ENCODE measurements at places on chromosomes 7 and 10.

DNA sequence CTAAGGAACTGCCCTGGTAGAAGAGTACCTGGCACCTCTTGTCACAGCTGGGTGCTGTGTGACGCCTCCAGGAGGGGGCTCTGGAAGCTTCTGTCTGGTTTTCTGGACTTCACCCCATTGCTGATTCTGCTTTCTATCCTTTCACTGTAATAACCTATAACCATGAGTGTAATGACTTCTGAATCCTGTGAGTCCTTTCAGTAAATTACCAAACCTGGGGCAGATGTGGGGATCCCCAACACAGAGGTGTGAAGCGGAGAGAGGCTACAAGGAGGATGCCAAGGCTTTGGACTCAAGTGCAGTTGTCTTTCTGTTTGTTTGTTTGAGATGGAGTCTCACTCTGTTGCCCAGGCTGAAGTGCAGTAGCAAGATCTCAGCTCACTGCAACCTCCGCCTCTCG is 143.7 kb downstream of the SFMBT2 start:
- DNase-seq = no peak

- DNase-seq = no peak
Measured at GRCh38 chr10:23253780-23254179, 61.7 kb downstream of the PTF1A start.

GRCh38 chr10:132415956-132416355 is 19.0 kb downstream of the PWWP2B start:
- no peak for DNase-seq

DNA sequence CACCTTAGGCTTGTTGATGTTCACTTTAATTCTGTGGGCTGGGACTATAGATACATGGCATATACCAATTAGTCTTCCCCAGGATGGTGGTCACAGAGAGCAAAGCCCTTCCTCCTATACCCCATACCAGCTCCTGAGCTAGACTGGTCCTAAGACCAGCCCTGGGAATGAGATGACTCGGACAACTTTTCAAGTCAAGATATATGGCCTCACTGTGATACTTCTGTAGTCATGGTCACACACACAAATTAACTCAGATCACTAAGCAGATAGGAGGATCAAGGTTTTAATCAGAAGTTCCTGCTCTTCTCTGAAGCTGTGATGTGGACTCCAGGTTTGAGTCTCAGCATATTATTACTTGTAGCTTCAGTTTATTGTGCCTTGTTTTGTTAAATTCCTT is 53.1 kb downstream of the SLK start:
- no peak for DNase-seq

DNA sequence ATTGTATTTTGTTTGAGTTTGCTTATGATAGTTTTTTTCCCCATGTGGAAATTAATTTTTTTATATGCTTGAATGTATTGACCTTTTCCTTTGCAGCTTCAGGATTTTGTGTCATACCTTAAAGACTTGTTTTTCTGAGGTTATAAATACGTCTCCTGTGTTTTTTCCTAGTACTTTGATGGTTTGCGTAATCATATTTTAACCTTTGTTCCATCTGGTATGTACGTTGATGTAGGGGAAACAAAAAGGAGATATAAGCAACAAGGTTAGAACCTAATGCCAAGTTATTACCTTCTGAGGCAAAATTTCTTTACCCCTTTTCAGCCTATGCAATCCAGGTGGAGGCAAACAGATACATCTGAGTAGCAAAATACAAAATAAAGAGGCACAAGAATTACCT is 17.9 kb downstream of the FGL2 start:
- no peak for DNase-seq

- no peak for DNase-seq
Measured at GRCh38 chr7:127365164-127365956, 27.1 kb downstream of the ZNF800 start.

GRCh38 chr7:79434867-79435266 is 18.6 kb downstream of the MAGI2 start:
- no peak for DNase-seq

DNA sequence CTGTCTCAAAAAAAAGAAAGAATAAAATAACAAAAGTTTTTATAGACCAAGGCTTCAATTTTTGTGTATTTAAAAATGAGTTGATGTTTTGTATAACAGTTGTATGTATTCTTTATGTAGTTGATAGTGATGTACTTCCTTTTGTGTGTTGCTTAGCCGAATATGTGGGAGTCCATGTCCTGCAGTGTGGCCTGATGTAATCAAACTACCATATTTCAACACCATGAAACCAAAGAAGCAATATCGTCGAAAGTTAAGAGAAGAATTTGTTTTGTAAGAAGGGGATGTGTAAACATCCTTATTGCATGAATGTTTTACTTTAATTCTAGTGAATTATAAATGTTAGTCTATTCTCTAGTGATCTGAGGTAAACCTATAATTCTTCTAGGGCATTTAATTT is 56.6 kb downstream of the MPLKIP start:
- DNase-seq = no peak

GRCh38 chr10:99435986-99436638 is 5.7 kb upstream of the GOT1 start:
- no peak for DNase-seq

DNA sequence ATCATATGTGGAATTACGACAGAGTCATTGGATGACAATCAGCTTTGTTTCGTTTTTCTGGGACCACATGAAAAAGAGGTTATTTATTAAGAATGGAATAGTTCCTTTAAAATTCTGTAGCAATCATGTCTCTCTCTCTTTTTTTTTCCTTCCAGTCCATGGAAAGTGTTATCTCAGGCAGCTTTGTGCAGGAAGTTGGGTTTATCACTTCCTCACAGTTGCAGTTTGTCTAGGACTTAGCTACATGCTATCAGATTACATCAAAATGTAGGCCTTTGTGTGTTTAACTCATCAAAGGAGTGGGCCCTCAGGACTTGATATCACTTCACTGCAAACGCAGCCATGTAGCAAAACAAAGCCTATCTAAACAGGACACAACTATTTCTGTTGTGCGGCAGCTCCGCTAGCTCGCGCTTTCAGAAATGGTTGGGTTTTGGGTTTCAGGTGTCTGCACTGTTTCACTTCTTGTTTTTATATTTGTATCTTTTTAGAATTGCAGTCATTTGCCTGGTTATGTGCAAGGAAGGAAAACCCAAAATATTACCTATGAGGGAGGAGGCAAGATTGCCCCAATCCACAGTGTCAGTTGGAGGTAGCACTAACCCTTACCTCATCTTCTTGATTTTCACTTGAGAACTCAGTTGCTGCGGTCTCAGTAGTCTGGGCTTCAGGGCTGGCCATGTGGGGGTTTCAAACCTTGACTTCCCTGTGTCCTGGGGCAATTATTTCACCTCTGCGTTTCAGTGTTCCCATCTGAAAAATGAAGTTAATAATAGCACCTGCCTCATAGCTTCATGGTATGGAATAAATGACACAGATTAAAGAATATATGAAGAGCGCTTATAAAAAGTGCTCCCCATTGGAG is 66.7 kb downstream of the HHEX start:
- DNase-seq = no peak

DNA sequence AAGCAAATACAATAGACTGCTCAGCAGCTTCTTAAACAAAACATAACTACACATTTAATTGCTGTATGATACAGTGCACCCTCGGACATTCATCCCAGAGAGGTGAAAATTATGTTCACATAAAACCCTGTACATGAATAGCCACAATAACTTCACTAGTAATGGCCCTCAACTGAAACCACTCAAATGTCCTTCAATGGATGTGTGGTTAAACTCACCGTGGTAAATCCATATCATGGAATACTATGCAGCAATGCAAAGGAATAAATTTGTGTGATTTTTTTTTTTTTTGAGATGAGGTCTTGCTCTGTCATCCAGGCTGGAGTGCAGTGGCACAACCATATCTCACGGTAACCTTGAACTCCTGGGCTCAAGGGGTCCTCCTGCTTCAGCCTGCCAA is 252.7 kb downstream of the TCERG1L start:
- DNase-seq = no peak

DNA sequence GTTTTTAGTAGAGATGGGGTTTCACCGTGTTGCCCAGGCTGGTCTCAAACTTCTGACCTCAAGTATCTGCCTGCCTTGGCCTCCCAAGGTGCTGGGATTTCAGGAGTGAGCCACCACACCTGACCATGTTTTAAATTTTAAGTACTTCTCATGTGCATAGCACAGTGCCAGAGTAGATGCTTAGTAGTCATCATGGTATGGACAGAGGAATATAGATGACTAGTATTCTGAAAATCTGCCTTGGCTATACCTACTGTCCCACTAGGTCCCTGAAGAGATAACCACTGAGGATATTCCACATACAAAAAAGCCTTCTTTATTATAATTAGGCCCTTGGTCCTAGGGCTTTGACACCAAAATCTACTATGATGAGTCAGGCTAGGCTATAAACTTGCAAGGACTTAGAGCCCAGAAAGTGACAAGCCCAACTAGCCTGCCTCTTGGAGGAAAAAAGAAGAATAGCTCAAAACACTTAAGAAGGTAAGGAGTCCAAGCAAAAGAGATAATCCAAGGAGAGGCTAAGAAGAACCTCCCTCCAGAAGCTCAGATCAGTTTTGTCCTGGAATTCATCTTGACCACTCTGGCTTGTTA is 34.0 kb downstream of the LUC7L2 start:
- no peak for DNase-seq

- no peak for DNase-seq
Measured at GRCh38 chr10:121092720-121093095, 241.5 kb downstream of the WDR11 start.

DNA sequence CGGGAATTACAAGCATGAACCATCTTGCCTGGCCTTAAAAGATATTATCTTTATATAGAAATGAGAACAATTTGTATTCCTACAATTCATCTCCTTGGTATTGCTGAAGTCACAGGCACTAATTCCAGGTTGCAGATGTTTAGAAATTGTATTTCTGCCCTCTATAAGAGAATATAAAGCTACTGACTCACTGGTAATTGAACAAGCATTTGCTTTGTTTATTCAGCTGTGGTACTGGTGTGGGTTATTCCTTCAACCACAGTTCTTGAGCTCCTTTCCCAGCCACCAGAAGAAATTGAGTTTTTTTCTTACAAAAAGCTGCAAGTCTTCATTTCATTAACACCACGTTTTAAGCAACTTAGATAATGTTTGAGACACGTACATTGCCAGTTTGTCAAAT is 29.0 kb upstream of the MPP7 start:
- DNase-seq = no peak

- no peak for DNase-seq
Measured at GRCh38 chr7:70787286-70787685, 344.7 kb upstream of the GALNT17 start.

DNA sequence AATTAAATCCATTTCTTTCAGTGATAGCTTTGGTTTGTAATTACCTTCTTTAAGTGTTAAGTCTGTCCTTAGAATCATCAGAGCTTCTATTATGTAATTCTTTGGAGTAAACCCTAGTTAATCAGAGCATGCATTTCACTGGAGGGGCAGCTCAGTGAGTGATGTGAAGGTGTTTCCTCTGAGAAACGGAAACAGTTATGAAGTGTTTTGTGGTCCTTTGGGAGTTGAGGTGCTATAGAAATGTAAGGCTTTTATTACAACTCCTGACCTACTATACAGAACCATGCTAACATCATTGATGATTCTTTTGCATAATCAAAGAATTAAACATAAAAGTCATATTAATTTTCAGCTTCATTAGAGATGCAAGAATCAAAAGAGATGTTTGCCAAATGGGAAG is 141.5 kb downstream of the EXOC4 start:
- DNase-seq = no peak

DNA sequence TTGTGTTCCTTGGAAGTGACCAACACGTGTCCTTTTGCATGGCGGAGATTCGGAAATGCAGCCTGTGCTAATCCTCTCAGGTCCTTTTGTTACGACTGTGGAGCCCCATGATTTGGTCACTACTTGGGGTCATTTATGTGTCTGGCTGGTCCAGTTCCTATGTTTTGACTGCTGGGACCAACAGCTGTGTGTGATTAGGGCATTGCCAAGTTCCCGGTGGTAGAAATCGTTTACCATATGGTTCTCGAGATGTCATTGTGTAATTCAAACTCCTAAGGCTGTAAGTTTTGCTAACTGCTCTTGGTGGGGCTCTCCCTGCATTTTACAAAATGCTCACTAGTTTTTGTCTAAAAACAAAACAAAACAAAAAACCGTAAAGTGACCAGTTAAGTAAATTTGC is 62.0 kb downstream of the CCNY start:
- no peak for DNase-seq

DNA sequence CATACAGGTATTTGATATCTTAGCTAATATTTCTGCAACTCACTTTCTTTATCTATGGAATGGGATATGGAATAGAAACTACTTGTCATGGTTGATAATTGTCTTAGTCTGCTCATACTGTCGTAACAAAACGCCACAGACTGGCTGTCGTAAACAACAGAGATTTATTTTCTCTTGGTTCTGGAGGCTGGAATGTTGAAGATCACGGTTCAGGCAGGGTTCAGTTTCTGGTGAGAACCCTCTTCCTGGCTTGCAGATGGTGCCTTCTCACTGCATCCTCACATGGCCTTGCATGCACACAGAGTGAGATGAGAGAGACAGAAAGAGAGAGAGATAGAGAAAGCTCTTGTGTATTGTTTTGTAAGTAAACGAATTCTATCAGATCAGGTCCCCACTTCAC is 332.7 kb upstream of the MAGI2 start:
- DNase-seq = no peak

All from stimulated activated CD4-positive, alpha-beta T cell treated with anti-CD3 and anti-CD28 coated beads, Interleukin-2, amount 100 ng/mL, for 48 hours (primary cell).